ENCODE measurements at places on chromosomes 12 and 14.

DNA sequence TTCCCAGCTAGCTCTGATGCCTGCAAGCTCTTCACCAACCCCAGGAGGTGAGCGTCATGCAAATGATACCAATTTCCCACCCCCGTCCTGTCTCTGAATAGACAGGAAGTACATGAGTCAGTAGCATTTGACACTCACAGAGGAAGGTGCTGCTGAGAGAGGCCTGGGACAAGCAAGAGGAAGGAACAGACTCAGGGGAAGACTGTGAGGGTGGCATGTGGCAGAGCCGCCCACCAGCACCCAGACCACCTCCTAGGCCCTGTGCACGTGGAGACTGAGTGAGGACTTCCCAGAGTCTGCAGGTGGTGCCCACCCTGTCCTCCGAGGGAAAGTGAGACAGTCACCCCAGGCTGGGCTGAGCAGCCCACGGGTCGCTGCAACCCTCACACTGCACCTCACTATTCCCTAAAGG lies 199.5 kb upstream of the SFSWAP start:
- H3K4me3 ChIP-seq = no peak overlapping the region
- no peaks in the 10 kb centered on the region for H3K27me3 ChIP-seq
- no peaks in the 10 kb centered on the region for H3K36me3 ChIP-seq

- H3K4me3 ChIP-seq = no peak overlapping the region
- H3K27ac ChIP-seq = no peak overlapping the region
- H3K36me3 ChIP-seq = no peaks in the 10 kb centered on the region
- DNase-seq = no peak
Measured at GRCh38 chr12:114711689-114712152, 27.7 kb upstream of the TBX3 start.

DNA sequence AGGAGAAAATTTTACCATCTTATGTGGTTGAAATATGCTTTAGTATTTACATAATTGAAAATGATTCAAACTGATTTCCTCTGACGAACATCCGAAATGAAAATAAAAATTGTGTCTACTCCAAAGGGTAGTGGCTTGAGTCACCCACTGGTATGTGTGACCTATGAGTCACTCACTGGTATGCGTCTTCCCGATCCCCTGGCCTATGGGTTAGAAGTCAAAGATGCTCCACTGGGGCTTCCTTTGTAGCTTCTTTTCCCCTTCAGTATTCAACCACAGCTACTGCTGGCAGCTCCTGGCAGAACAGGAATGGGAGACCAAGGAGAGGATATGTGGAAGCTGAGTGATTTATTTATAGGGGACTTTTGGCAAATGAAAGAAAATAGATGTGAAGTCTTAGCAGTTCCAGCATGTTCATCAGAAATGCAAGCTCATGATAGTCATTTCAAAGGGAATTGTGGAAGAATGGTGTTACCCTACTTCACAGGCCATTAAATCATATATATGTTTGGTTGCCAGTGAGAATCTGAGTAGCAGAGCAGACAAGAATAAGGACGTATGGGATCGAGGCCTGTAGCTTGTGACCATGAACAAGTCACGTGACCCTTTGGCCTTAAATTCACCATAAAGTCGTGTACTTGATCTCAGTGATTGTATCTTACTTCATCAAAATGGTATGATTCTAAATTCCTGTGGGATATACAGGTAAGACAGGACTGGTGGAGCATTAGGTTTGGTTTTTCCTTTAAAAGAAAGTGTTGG lies 108.3 kb downstream of the CRADD start:
- peak; percentile 43 for DNase-seq
- H3K27ac ChIP-seq = peak overlapping the region; percentile 83
- peaks cover 52% of the 10 kb centered on the region for H3K4me1 ChIP-seq

- H3K4me3 ChIP-seq = peak overlapping the region; percentile 84
- peaks cover 14% of the 10 kb centered on the region for H3K36me3 ChIP-seq
- no peak for DNase-seq
- no peaks in the 10 kb centered on the region for H3K27me3 ChIP-seq
- peak overlapping the region; percentile 92 for H3K27ac ChIP-seq
- H3K4me1 ChIP-seq = peaks cover 35% of the 10 kb centered on the region
Measured at GRCh38 chr12:53378222-53378621, 1.8 kb upstream of the SP1 start.

DNA sequence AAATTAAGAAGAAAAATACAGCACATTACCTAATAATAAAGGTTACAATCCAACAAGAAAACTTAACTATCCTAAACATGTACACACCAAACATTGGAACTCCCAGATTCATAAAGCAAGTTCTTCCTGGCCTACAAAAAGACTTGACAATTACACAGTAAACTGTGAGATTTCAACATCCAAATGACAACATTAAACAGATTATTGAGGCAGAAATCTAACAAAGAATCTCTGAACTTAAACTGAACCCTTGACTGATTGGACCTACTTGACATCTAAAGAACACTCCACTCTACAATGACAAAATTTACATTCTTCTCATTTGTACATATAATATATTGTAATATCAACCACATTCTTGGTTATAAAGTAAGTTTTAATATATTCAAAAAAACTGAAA lies 1341.3 kb downstream of the LRFN5 start:
- H3K4me3 ChIP-seq = no peak overlapping the region
- H3K27ac ChIP-seq = no peak overlapping the region
- no peaks in the 10 kb centered on the region for H3K36me3 ChIP-seq
- H3K27me3 ChIP-seq = no peaks in the 10 kb centered on the region

DNA sequence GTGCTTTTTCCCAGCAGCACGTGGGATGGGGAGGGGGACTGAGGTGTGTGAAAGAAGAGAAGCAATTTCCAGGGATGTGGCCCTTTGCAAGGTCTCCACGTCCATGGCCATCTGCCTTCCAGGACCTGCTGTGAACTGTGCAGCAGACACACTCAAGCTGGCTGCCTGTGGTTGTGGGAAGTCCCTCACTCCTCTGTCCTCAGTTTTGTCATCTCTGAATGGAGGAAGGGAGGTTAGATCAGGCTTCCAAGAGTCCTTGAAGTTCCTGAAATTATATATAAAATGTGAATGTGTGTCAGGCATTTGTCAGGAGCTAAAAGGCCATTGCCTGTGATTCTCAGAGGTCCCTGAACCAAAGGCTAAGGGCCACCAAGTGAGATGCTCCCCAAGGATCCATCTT lies 328.2 kb downstream of the CACNA1C start:
- no peaks in the 10 kb centered on the region for H3K27me3 ChIP-seq
- no peak for DNase-seq
- H3K4me3 ChIP-seq = no peak overlapping the region
- no peaks in the 10 kb centered on the region for H3K4me1 ChIP-seq
- H3K36me3 ChIP-seq = no peaks in the 10 kb centered on the region
- no peak overlapping the region for H3K27ac ChIP-seq

DNA sequence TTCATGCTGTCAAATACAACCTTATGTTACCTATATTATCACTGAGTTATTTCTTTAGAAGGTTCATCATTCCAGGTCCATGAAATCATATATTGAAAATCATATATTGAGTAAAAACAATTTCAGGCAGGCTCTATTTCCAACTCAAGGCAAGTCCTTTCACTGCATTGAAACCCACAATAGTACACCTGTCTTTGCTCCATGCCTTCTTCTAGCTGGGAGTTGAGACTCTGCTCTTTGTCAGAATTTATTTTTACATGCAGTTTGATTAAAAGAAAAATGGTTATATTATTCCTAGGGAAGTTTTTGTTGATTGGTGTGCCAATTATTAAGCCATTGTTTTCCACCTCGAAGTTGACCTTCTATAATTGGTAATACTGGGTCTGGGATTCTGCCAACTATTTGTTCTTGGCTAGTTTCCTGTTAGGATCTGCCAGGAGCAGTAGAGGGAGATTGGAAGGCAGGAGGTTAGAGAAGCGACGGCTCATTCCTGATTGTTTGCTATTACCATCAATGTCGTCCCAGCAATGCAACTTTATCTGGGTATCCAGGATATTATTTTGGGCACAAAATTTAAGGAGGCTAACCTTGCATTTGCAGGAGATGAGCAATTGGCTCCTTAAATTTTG lies 79.5 kb upstream of the MIS18BP1 start:
- no peaks in the 10 kb centered on the region for H3K4me1 ChIP-seq
- DNase-seq = no peak
- H3K27ac ChIP-seq = no peak overlapping the region
- no peaks in the 10 kb centered on the region for H3K36me3 ChIP-seq

DNA sequence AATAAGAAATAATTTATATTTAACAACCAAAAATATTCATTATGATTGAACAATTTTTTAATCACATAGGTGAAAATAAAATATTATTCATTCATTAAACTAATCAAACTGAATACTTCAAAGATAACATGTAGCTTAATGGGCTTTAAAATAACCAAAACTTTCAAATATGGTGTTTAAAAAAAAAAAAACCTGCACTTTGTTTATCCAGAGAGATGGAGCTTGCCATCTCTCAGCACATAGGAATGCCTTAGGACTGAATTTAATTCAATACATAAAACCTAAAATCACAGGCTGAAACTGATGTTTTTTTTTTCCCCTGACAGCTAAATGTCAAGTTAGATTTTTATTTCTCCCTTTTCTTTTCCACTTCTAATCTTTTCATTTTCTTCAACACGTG lies 14.4 kb upstream of the CCER1 start:
- DNase-seq = no peak
- H3K4me1 ChIP-seq = no peaks in the 10 kb centered on the region

DNA sequence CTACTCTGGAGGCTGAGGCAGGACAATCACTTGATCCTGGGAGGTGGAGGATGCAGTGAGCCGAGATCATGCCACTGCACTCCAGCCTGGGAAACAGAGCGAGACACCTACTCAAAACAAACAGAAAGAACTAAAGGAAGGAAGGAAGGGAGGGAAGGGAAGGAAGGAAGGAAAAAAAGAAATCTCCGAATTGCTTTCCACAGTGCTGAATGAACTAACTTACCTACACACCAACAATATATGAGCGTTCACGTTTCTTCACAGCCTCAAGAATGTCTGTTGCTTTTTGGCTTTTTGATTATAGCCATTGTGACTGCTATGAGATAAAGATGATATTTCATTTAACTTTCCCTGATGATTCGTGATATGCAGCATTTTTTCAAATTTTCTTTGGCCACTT lies 1343.7 kb downstream of the LRFN5 start:
- no peak for DNase-seq
- H3K27ac ChIP-seq = no peak overlapping the region
- no peaks in the 10 kb centered on the region for H3K27me3 ChIP-seq
- H3K36me3 ChIP-seq = no peaks in the 10 kb centered on the region
- H3K4me3 ChIP-seq = no peak overlapping the region

DNA sequence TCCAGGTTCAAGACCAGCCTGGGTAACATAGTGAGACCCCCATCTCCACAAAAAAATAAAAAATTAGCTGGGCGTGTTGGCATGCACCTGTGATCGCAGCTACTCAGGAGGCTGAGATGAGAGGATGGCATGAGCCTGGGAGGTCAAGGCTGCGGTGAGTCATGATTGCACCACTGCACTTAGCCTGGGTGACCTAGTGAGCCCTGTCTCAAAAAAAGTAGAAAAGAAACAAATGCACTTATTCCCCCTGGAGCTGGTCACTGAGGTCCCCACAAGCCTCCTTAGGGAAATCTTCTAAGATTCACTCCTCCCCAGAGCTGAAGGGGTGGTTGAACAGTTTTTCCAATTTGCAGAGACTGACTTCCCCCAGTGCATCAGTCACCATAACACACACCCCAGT lies 1.6 kb downstream of the CD9 start:
- H3K4me1 ChIP-seq = peaks cover 17% of the 10 kb centered on the region
- DNase-seq = no peak
- H3K27ac ChIP-seq = no peak overlapping the region
- H3K36me3 ChIP-seq = no peaks in the 10 kb centered on the region
- H3K27me3 ChIP-seq = peaks cover 10% of the 10 kb centered on the region

GRCh38 chr12:12823811-12824210 lies 10.7 kb downstream of the DDX47 start:
- H3K27ac ChIP-seq = no peak overlapping the region
- H3K4me3 ChIP-seq = no peak overlapping the region
- peaks cover 4% of the 10 kb centered on the region for H3K4me1 ChIP-seq
- H3K27me3 ChIP-seq = no peaks in the 10 kb centered on the region
- DNase-seq = no peak
- peaks cover 86% of the 10 kb centered on the region for H3K36me3 ChIP-seq

DNA sequence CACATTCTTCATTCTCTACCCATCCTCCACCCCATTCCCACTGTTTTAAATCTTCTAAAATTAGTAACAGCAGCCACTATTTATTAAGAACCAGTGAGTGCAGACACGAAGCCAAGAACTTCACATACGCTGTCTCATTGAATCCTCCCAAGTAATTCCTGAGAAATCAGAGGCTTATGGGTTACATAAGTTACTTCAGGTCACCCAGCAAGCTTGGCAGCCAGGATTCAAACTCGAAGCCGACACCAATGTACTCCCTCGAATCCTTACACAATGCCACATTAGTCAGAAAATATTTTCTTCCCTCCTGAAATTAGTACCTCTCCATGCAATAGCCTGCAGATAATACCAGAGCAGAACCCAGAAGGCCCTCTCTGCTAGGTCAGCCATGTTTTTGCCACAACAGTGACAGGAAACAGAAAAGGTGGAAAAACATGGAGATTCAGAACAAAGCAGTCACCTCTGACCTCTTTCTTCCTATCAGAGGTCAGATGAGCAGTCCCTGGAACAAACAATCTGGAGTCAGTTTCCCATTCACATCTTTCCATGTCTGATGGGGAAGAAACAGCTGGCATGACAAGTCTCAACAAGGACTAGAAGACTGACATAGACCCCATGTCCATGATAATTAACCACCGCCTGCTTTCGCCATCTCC lies 16.4 kb downstream of the NID2 start:
- H3K4me1 ChIP-seq = no peaks in the 10 kb centered on the region
- H3K27me3 ChIP-seq = no peaks in the 10 kb centered on the region
- DNase-seq = no peak

Data from CD4-positive, CD25-positive, alpha-beta regulatory T cell (primary cell).